Colonic mucosa (tissue), 4 donors: ENCODE measurements at places on chromosomes 3 and 15. TPM values are rescaled to one million over a fixed set of nuclear protein-coding genes. Genes with fewer than 3 reads are reported as not detected.

DNA sequence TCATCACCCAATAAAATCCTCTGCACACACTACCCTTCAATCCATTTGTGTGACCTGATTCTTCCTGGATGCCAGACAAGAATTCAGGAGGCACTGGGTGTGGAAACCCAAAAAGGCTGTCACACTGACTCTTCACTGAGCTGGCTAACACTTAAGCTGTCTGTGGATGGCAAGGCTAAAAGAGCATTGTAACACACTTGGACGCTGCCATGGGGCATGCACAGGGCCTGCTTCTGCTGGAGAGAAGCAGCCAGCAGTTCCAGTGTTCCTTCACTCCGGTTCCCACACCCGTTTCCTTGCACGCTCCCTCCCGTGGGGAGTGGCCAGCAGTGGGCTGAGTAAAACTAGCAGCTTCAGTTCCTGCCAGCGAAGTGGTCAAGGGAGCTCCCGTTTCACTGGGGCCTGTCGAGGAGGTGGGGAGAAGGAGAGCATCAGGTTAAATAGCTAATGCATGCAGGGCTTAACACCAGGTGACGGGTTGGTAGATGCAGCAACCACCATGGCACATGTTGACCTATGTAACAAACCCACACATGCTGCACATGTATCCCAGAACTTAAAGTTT is 737.1 kb downstream of the FHIT start:
- no peak for DNase-seq

DNA sequence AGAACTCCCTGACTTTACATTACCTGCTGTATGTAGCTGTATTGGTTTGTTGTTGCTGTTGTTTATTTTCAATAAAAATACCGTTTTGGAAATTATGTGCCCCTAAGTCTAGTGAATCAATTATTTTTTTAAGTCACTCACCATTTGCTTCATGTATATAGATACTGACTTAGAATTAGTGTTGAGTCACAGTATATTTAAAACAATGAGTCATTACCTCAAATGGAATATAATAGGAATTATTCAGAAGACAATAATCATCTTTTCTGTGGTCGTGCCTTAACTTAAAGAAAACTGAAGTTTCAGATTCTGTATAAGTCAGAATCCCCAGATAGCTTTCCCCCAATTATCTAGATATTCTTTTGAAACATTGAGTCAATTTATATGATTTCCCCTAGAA is 21.0 kb upstream of the ALDH1A2 start:
- no peak for DNase-seq

- DNase-seq = no peak
These were observed 135.5 kb downstream of the CBLB start for GRCh38 chr3:105733356-105733755.

DNA sequence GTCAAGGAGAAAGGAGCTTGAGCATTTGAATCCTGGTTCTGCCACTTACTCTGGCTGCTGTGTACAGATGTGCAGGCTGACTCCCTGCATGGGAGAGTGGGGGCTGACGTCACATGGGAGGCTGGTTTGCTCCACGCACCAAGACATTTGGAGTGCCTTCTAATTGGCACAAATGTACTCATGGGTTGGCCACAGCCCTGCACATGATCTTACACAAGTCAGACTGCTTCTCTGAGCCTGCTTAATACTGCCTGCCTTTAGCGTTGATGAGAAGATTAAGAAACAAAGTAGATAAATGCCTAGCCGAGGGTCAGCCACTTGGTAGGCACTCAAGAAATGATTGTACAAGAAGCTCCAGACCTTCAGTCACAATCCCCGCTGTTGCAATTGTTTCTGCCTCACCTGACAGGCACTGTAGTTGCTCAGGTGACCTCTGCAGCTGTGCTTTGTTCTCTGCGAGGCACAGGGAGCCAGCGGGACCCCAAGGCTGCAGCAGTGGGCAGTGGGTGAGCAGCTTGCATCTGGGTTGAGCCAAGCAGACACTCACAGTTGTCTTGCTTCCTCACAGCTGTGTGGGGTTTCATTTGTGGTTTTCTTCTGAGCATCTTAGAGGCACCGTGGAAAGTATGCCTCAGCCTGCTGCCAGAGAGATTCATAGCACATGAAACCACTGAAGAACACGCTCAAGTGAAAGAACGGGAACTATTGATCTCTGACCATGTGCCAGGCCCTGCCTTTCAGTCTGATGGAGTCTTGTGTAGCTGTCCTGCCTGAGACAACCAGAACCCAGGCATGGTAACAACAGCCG is 33.1 kb downstream of the GRK7 start:
- DNase-seq = peak; percentile 43

- DNase-seq = peak; percentile 36
These were observed 128.6 kb downstream of the MYLK start for GRCh38 chr3:123755501-123755900.

DNA sequence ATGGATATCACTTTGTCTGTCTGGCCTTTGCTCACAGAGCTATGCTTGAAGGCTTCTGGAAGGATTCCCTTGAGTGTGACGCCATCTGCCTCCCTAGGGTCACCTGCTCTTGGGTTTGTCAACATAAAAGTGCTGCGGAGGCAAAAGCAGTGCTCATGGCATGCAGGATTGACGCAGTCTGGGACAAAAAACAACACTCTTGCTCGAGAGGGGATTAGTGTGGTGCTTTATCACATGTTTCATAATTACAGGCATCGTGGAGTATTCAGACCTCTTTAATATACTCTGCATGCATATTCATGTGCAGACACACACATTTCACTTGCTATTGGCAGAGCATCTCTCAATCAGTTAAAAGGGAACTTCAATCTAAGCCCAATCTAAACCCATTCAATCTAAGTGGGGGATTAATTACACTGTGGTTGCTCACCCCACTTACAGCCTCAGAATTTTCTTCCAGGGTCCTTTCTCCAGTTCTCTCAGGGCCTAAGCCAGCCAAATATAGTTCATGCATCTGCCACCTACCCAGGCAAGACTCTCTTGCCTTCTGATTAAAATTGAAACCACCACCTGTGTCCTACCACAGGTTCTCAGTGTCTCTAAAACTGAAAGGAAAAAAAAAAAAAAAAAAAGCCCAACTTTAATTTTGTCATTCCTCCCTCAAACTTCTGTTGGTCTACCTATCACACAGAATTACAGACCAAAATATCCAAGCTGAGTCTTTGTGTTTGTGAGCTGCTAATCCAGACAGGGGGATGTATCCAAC is 75.6 kb downstream of the BFSP2 start:
- no peak for DNase-seq

DNA sequence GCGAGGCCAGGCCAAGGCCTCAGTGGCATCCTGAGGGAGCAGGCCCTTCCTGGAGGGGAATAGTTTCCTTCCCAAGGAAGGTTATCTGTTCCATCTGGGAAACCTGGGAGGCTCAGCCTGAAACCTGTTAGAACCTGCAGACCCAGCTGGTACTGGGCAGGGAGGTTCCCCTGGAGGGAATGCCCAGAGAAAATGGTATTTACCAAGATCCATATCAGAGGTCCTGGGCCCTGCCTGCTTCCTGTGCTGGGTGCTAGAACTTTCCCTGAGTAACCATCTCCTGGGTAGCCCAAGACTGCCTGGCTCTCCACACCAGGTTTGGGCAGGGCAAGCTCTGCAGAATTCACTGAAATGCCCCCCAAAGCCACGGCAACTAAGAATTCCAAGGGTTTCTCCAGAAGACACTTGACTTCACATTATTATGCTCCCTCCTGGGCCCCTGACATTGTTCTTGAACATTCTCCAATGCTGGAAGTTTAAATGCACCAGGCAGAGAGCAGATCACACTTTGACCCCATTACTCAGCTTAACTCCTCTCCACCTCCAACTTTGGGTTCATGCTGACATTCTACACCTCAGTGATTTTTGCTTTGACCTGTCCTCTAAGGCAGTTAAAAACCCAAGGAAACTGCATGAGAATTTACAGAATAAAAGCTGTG is 2.0 kb downstream of the CA12 start:
- no peak for DNase-seq

DNA sequence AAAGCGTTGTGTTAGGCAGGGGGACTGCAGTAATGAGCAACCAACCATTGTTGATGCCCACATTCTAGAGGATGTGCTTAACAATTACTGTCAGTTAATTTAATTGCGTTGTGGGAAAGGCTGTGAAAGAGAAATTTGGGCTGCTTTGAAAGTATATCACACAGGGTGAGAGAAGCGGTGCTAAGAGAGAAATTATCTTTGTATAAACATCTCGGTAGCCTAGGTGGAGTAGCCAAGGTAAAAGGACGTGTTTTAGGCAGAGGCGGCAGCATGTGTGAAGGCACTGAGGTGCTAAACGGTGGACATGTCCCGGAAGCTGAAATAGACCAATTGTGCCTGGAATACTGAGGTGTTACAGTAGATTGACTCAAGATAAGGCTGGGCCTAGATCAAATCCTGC is 71.9 kb downstream of the UBE2E2 start:
- DNase-seq = no peak

DNA sequence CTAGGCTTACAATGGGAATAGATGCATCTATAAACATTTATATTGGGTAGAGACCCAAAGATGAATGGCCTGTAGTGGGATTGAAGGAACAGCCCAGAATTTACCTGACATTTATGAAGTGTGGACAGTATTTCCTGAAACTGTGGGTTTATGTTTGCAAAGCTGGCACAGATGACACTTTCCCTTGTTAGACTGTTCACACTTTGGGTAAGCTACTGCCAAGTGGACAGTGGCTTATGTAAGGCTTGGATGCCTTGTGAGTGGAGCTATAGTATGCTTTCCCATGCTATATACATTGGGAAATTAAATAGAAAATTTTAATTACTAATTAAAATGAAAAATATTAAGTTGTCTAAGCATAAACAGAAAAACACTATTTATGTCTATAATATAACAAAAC is 48.5 kb downstream of the STARD9 start:
- no peak for DNase-seq

DNA sequence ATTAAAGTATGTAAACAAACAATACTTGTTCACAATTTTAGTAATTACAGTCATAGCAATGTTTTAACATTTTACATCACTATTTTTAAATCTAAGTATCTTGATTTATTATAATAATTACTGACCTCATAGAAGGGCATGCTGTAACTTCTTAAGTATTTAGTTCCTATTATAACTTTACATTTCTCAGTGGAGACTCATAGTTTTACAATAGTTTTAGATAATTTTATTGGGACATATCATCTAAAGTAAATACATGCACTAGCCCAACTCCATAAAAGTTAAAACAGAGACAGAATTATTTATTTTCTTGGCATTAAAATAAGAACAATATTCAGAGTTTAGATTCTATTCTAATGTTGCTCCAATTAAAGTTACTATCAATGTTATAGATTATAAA is 466.5 kb upstream of the BCHE start:
- no peak for DNase-seq

- DNase-seq = no peak
These were observed 2.9 kb upstream of the HGD start for GRCh38 chr3:120684896-120685295.

GRCh38 chr3:122415762-122416654 is at the start of gene WDR5B:
Gene WDR5B, minus strand, starts transcription at chr3:122416062. Its CDS starts 534 bp downstream, at chr3:122415528.
- peak; percentile 99 for DNase-seq

DNA sequence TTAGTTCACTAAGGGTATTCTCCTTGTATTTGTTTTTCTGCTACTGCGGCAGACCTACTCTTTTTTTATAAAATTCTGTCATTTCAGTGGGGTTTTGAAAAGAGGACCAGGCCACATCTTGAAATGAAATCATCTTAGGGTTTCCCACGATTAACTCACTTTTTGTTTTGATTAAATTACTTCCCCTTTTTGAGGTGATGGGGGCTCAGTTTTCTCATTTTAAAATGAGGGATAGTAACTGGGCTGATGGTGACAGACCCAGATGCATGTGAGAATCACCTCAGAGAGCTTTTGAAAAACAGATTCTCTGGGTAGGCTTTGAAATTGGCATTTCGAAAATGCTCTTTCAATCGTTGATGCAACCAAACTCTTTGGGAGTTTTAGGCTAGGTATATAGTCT is 24.2 kb downstream of the UBE2Q2 start:
- no peak for DNase-seq

DNA sequence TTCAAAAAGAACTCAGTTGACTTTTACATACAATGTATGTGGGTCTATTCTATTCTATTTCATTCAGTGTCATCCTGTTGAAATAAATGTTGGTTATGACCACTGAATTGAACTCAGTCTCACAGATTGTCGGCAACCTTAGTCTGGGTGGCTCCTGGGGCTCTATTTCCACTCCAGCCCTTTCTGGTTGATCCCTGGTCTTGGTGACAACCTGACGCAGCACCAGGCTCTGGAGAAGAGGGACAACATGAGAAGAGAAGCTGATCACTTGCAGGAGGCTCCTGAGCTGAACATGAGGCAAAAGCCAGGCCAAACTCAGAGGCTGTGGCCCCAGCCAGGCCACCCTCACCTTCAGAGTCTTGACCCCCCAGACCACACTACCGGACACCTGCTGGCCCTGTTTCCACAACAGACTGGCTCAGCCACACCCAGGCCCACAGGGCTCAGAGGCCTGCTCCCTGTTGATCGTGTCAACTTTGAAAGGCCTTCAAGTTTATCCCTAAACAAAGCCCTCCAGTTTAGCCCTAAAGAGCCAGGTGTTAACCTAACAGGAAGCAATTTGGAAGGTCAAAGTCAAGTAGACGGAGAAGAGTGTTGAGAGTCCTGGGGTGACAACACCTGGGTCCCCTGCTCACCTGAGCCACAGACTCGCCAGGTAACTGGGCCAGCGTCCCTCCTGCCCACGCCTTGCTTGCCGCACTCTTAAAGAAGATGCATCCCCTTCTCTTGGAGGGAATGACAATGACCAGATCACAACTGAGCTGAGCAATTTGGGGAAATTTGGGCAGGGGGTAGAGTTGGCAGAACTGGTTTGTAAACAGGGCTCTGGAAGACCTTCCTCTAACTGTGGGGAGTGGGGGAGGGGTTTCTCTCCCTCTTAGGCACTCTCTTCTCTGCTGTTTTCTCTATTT is 15.4 kb upstream of the MUC20 start:
- DNase-seq = no peak

PLCB2 gene
- total RNA-seq = 9.5 TPM

ARPP21 gene
- not detected for total RNA-seq

PARP15 gene
- 1.1 TPM for total RNA-seq

AGBL1 gene
- total RNA-seq = 0.24 TPM

GOLIM4 gene
- total RNA-seq = 79.4 TPM

CD276 gene
- total RNA-seq = 49.9 TPM

TTLL13 gene
- 0.35 TPM for total RNA-seq
